ENCODE measurements at places on chromosomes 4 and X.

DNA sequence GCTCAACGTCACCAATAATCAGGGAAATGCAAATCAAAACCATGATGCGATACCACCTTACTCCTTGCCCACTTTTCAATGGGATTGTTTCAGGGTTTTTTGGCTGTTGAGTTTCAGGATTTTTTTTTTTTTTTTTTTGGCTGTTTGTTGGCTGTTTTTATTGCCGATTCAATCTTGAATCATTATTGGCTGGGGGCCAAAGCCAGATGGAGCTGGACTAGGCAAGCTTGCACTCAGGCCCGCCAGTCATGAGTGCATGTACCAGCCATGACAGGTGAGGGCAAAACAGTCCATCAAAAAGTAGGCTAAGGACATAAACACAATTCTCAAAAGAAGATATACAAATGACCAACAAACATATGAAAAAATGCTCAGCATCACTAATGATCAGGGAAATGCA lies 13.3 kb downstream of the YIPF7 start:
- no peak for DNase-seq

DNA sequence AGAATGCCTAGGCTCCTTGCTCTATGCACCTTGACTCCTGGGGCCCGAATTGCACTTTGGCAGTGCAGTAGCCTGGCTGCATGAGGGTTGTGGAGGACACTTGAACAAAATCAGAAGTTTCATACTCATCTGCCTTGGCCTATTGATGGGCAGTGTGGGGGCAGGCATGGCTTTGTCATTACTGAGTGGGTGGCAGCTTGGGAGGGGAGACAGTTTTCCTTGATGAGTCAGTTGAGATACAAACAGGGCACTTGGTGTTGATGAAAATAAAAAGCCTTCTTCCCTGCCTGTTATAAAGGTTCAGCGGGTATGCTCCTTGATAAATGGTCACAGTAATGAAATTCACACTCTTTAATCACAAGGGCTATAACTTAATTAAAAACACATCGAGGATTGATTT lies 126.8 kb upstream of the MAMLD1 start:
- DNase-seq, result no peak

DNA sequence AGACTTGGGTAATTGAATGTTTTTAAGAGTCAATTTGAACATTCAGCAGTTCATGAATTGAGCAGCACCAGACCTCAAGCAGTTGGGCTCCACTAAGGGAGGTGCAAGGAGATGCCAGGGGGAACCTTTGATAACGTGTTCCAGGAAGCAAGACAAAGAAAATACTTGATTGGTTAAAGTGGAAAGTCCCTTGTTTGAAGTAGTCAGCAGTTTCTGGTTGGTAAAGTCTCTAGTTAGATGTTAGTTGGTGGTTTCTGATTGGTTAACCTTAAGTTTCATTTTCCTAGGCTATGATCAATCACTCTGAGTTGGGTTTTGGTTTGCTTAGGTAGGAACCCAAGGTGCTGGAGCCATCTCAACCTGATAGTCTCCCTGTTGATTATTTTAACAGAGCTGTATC lies 4.0 kb downstream of the HERC6 start:
- no peak for DNase-seq

- no peak for DNase-seq
Measured at GRCh38 chr4:7757501-7758471, 181.9 kb downstream of the AFAP1 start.

- no peak for DNase-seq
Measured at GRCh38 chr4:29581457-29581856, 1138.7 kb upstream of the PCDH7 start.

DNA sequence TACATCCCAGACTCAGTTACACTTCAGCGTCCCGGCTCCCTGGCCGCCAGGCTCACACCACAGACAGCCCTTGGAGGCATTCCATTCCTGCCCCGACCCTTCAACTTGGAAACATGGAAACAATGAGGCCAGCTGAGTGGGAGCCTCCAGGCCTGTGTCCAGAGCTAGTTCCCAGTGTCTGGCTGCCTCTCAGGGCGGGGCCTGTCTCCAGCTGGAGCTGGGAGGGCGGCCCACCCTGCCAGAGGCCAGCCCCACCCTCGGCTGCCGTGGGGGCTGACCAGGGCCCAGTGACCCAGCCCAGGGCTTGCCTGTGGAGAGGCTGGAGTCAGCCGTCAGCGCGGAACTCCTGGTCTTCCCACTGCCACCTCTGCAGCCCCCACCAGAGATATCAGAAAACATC lies 37.4 kb upstream of the SPON2 start:
- no peak for DNase-seq

GRCh38 chrX:143466130-143466529 lies 51.1 kb downstream of the SPANXN3 start:
- DNase-seq, result no peak

DNA sequence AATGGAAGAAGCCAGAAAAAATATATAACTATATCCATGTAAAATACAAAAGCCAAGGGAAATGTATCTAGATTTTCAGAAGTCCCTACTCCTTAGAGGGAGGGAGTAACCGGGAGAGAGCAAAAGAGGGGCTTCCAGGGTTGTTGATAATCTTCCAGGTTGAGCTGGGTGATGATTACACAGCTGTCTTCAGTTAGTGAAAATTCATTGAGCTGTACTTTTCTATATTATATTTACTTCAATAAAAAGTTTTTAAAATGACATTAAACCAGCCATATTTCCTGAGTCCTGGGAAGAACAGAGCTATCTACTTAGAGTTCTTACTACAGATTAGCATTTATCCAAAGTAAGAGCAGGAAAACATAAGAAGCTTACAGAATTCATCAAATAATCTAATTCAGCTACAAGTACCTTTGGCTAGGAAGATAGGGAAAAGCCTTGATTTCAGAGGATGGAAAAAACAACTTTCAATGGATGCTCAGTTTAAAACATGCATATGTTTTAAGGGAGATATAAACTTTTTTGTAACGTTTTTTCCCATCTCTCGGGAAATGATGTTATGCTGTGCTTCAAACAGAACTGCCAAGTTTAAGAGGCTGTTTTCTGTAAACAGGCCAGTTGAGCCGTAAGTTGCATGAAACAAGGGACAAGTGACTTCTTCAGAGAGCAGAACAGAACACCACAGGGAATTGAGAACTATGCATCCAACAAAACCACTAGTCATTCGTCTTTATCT lies 204.6 kb downstream of the SCFD2 start:
- no peak for DNase-seq

DNA sequence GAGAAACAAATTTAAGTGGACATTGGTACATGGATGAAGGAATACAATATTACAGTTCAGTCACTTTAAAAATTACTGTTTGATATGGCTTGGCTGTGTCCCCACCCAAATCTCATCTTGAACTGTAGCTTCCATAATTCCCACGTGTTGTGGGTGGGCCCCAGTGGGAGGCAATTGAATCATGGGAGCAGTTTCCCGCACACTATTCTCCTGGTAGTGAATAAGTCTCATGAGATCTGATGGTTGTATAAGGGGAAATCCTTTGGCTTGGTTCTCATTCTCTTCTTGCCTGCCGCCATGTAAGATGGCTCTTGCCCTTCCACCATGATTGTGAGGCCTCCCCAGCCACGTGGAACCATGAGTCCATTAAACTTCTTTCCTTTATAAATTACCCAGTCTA lies 804.2 kb upstream of the FRG1 start:
- no peak for DNase-seq

- peak; percentile 33 for DNase-seq
Measured at GRCh38 chr4:94595880-94596483, 144.2 kb downstream of the PDLIM5 start.

DNA sequence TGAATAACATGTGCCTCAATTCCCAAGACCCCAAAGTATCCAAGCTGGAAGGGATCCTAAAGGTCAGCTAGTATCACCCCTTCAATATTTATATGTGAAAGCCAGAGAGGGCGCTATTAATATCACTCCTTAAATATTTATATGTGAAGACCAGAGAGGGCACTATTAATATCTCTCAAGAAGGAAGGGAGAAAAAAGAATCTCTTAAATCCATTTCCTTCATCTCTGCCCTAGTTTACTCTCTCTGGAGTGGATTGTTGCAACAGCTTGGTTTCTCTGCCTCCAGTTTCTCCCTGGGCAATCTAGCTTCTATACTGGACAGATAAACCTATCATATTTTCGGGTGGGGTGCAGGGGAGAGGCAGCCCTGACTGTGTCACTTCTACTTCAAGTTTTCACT lies 31.6 kb upstream of the MSN start:
- no peak for DNase-seq

DNA sequence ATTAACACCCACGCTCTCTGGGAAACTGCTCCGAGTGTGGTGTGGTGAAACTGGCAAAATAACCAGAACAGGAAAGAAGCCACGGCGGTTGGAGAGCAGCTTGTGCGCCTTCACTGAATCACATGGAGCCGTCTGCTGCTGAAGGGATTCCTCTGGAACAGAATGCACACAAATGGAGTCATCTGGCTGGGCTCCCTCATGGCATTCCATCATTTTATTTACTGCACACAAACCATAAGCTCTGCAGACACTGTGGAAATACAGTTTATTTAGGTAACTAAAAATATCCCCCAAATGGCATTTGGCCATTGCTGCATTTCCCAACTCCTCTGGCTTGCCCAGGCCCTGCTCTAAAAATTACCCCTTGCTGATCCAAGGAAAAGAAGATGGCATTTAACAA lies 187.0 kb upstream of the S100G start:
- DNase-seq, result no peak

DNA sequence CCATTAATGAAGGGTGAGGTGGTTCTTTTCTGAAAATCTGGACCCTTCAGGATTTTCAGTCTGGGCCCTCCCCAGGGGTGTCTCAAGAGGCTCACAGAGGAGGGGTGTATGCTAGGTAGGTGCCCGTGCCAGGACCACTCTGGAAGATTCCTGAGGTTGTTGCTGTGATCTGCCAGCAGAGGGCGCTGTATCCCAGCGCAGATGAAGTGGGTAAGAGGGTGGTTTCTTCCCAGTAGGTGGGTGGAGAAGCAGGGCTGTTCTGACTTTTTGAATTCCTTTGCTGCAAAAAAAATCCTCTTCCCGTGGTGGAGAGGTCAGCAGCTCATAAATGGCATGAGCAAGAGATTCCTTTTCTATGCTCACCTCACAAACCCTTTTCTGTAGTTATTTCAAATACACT lies 51.1 kb downstream of the SCML1 start:
- DNase-seq, result no peak

DNA sequence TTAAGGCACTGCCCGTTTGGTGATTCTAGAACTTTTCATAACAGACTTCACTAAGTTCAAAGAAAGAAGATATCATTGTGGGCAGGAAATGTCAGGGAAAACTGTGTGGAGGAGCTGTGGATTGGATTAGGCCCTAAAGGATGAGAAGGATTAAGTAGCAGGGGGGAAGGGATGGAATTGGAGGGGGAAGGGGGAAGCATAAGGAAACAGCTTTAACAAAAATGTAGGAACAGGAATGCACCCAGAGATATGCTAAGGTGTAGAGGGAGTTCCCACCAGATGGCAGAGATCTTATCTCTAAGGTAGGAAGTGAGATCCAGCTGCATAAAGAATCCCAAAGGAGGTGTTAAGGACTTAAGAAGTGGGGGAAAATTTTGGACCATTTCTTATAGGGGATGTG lies 114.5 kb downstream of the LARP7 start:
- DNase-seq, result no peak

- DNase-seq, result no peak
Measured at GRCh38 chrX:13283950-13284546, 35.8 kb downstream of the ATXN3L start.

GRCh38 chr4:73619346-73619745 lies 890 bp downstream of the RASSF6 start:
- no peak for DNase-seq

GRCh38 chr4:89067417-89067816 lies 10.4 kb upstream of the FAM13A start:
- no peak for DNase-seq

DNA sequence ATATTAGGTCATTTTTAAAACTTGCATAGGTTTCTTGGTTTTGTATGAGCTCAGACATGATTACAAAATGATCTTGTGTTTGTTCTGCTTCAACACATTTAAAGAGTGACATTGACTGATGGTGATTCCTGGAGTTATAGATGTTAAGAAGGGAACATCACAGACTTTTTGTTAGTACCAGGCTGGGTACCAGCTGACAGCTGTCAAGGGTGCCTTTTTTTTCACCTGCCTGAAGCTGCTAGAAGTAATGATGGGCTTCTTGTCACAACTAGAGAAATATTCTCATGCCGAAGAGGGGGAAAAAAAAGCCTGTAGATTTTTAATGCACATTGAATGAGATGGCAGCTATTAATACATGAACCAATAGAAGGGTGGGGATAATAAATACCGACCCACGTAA lies 226.6 kb upstream of the TRAM1L1 start:
- DNase-seq, result no peak

- no peak for DNase-seq
Measured at GRCh38 chr4:24771241-24771640, 24.1 kb upstream of the SOD3 start.

DNA sequence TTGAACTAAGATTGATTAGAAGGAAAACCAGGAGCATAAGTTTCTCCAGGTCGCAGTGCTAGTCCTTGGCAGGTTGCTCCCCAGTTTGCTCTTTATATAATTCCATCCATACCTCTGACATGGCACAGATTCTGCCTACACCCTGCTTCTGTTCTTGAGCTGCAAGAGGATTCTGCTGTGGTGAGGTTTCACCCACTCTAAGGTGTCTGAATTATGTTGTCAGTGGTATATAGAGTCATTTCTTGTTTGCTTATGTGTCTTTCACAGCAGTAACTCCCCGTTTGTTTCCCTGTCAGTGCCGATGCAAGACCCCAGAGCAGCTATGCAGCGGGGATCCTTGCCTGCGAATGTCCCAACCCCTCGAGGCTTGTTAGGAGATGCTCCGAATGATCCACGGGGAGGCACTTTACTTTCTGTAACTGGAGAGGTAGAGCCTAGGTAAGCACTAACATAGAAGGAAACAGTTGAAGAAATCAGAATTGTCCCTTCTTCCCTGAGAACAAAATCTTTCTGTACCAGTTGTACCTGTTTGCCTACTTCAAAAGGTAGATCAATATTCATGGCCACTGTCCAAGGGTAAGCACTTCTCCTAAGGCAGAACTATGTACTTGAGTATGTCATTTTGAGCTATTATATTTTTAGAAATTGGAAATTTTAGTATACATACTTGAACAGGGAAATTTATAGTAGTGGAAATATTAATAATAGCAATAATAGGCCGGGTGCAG lies 11.2 kb downstream of the CSTF2 start:
- DNase-seq, result no peak

DNA sequence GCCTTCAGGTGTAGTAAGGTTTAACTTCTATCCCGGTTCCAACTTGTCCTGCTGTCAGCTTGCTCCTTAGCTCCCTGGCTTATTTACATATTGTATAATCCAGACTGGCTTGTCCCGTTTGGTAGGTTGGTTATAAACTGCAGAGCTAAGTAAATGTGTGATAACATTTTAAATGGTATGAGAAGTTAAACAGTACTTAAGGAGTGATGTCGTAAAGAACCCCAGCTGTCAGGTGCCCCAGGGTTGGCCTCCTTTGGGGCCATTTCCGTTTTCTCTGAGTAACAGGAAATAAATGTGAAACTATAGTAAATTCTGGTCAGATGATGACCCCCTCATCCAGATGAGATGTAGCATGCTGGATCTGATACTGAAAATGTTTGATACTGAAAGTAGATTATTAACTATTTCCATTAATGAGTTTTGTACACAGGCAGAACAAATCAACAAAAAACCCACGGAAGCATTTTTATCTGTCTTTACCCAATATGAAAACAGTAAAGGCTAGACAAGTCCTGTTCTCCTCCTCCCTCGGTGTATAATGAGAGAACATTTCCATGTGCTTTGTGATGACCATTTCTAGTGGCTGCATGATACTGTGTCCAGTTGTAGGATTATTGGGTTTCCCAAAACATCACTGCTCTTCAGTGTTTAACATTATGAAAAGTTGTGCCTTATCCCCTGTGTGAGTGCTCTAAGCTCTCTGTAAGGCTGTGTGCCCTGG lies 22.4 kb downstream of the GAB1 start:
- DNase-seq, result peak; percentile 6

- no peak for DNase-seq
Measured at GRCh38 chr4:8051644-8052043, 107.0 kb downstream of the ABLIM2 start.
